NT2/D1 (cell line): ENCODE measurements at places on chromosomes 6 and 20.
A peak's percentile ranks its signal among the peaks of the same experiment; 100 is the strongest.

- peak; percentile 67 for DNase-seq
These were observed 95.3 kb downstream of the NFATC2 start for GRCh38 chr20:51447097-51447764.

- no peak for DNase-seq
These were observed 56.5 kb upstream of the PLEKHG1 start for GRCh38 chr6:150543178-150543577.

- DNase-seq: no peak
These were observed 701.8 kb upstream of the FLRT3 start for GRCh38 chr20:15039088-15039752.

DNA sequence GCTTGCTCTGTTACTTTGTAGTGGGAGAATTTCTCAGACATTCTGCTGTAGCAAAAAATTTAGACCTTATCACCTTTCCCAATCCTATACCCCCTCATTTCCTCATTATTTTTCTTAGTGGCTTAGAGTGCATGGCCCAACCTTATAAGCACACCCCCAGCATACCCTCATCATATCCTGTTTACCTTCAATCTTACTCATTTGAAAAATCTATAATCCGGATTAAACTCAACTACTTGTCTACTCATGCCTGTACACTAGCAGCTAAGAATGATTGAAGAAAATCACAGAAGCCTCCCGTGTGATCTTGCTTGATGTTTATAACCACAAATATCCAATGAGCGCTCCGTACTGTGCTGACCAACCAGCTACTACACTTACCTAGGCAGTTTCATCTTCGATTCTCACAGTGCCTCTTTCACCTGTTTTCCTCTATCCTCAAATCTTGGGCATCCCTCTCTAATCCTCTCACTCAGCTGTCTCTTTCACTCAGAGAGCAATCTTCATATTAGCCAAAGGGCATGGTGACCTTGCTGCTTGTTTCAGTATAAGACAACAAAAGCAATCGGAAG is 36.6 kb downstream of the AIG1 start:
- DNase-seq: no peak

DNA sequence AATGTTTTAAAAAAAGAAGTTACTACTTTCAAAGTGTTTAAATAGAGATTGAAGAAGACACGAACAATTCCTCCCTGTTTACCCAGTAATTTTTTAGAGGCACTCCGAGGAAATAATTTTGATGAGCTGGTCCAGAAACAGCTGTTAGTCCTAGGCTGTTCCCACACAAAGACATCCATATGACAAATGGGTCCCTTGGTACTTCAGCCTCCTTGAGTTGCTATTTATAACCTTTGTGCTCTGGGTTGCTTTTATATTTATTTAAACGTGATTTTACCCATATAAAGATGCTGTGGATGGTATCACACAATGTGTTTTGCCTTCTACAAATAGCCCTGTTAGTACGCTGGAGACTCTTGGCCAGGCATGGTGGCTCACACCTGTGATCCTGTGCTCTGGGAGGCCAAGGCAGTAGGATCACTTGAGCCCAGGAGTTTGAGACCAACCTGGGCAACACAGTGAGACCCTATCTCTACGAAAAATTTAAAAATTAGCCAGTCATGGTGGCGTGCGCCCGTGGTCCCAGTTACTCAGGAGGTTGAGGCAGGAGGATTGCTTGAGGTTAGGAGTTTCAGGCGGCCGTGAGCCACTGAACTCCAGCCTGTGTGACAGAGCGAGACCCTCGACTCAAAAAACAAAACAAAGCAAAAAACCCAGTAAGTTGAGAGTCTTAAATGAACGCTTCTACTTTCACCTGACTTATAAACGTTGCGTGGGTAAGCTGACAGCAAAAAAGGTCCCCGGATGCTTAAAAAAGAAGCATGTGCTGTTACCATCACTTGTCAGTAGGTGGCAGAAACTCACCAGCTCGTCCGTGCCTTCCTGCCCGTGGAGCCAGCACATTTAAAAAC is 56.9 kb upstream of the ARMH2 start:
- DNase-seq: peak; percentile 42

- no peak for DNase-seq
These were observed 169.5 kb upstream of the THEMIS start for GRCh38 chr6:128070406-128070805.

- no peak for DNase-seq
These were observed 9.9 kb downstream of the GDAP1L1 start for GRCh38 chr20:44256961-44257360.

GRCh38 chr6:109516929-109517328 is 33.9 kb upstream of the ZBTB24 start:
- no peak for DNase-seq
